ENCODE measurements at places on chromosomes 16 and 17. TPM values are rescaled to one million over a fixed set of nuclear protein-coding genes. Genes with fewer than 3 reads are reported as not detected.

Gene CALB2
- not detected for total RNA-seq

Gene PRAC1
- not detected for total RNA-seq

DNA sequence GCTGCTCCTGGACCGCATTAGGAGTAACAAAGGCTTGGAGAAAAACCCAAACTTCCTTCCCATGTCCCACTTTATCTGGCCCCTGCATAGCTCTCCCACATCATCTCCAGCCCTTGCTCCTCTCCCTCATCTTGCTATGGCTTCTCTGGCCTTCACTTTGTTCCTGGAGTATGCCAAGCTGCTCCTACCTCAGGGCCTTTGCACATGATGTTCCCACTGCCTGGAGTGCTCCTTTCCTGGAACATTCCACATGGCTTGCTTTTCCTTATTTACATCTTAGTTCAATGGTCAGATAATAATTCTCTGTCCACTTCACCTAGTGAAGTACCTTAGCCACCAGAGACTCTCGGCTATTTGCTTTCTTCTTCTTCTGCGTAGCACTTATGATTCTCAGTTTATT is 4.3 kb upstream of the KSR1 start:
- DNase-seq: no peak

DNA sequence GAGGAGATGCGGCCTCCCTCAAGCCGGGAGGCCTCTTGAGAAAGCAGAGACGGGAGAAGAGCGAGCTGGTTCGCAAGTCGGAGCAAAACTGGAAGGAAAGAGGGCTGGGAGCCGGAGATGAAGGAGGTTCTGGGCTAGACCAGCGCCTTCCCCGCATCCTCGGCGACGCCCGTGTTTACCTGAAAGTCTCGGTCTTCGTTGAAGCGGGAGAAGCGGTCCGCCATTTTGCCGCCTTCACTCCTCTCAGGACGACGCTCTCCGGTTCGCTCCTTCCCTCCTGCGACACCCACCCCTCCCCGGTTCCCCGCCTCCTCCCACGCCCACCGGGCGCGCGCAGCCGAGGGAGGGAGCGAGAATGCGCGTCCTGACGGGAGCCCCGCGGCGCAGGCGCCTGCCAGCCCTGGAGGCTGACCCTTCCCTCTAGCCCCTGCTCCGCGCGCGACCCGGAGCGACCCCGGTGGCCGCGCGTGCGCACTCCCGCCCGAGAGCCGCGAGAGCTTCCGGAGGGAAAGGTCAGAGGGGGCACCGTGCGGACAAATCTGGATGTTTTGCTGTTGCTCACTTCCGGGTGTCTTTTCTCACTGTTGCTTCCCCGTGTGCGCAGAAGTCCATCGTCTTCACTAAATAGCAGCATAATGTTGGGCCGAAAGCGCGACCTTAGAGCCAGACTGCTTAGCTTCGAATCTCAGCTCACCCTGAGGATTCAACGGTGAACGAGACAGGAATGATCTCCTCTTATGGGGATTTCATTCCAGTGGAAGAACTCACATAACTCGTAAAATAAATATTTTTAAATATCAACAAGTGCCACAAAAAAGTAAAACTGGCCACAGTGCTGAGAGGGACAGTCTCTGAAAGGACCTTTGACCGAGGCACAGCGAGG is at the start of gene GPATCH8:
TSS of gene GPATCH8 (minus strand) at position 260 of the 883 bp plus-strand sequence. CDS start at position 224, 36 bp downstream.
- peak; percentile 91 for DNase-seq

DNA sequence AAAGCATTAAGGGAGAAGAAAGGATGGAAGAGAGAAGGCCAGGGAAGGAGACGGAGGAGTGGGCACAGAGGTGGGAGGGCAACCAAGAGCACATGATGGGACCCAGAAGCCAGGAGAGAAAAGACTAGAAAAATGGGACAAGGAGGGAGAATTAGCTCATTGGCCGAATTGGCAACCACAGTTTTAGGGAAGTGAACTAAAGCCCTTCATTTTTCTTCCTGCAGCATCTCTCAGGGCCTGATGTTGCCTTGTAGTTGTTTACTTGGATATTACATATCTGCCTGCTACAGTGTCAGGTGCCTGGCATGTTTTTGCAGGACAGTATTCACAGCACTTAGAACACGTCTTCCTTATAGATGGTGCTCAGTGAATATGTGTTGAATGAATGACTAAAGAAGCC is 19.0 kb downstream of the EMP2 start:
- no peak for DNase-seq

DNA sequence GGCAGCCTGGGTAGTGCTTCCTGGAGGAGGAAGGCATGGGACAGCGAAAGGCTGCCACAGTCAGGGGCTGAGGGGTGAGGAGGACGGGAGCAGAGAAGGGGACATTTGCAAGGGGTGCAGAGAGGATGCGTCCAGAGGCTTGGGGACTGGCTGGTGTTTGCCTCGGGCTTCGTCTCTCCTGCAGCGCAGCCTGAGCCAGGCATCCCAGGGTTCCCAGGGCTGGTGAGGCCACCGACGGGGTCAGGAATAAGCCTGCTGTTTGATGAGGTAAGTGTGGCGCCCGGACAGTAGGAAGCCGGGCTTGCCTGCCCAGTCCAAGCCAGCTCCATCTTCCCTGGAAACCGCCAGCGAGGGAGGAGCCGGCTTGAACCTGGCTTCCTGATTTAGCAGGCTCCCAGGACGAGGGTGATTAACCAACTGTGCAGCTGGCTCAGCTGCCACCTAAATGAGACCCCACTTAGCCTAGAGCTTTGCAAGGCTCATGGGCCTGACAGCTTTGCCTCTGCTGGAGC is 47.8 kb downstream of the PITPNM3 start:
- DNase-seq: no peak
